ENCODE measurements at places on chromosomes 2 and 18. TPM values are rescaled to one million over a fixed set of nuclear protein-coding genes. Genes with fewer than 3 reads are reported as not detected.

NFATC1 gene
- 27.1 TPM for polyA plus RNA-seq

IL37 gene
- not detected for polyA plus RNA-seq

CD8B2 gene
- not detected for polyA plus RNA-seq

VIT gene
- not detected for polyA plus RNA-seq

MYOM1 gene
- 1.9 TPM for polyA plus RNA-seq

ACAA2 gene
- polyA plus RNA-seq, result 71.7 TPM

MALT1 gene
- 43.8 TPM for polyA plus RNA-seq

MARCO gene
- not detected for polyA plus RNA-seq

SATB2 gene
- polyA plus RNA-seq, result not detected

NCKAP5 gene
- polyA plus RNA-seq, result not detected

ERFE gene
- not detected for polyA plus RNA-seq

LYG1 gene
- polyA plus RNA-seq, result 0.56 TPM

SESTD1 gene
- 2.5 TPM for polyA plus RNA-seq

CUL3 gene
- polyA plus RNA-seq, result 21.4 TPM

REG3G gene
- not detected for polyA plus RNA-seq

SERPINB2 gene
- polyA plus RNA-seq, result not detected

CERKL gene
- polyA plus RNA-seq, result 4.5 TPM

SALL3 gene
- polyA plus RNA-seq, result not detected

SIGLEC15 gene
- polyA plus RNA-seq, result 0.13 TPM

CYP1B1 gene
- polyA plus RNA-seq, result 0.05 TPM

SNORC gene
- polyA plus RNA-seq, result not detected

LRRTM1 gene
- polyA plus RNA-seq, result not detected

LRRC30 gene
- polyA plus RNA-seq, result not detected

IL1RL2 gene
- not detected for polyA plus RNA-seq
